Left lung (tissue), 14 donors: ENCODE measurements at places on chromosomes 7 and 10. TPM values are rescaled to one million over a fixed set of nuclear protein-coding genes. Genes with fewer than 3 reads are reported as not detected.

DNA sequence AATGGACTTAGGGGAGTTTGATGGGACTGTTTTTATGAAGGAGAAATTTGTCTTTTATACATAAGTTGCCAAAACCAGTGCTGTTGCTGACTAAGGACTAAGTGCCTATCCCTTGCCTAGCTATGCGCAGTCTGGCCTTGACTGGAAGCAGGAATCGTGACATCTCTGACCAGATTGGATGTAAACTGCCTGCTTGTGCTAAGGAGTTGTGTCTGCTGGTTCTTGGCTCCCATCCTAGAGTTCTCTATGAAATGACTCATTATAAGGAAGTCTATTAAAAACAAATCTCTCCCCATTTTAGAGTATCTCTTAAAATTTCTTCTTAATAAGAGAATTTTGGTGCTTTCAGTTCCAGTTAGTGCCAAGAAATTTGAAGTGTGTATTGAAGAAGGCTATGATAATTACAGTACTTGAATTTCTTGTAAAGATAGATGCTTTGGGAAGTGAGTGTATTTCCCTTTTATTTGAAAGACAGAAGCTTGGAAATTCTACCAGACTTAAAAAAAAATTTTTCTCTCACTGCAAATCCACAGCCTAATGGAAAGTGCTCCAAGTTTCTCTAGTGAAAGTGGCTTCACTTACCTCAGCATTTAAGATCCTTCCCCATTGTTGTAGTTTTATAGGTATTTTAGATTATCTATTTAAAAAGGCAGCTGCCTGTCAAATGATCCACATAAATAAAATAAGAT lies 77.6 kb downstream of the BICC1 start:
- no peak overlapping the region for H3K4me3 ChIP-seq
- H3K36me3 ChIP-seq = no peaks in the 10 kb centered on the region
- no peaks in the 10 kb centered on the region for H3K27me3 ChIP-seq
- H3K4me1 ChIP-seq = peaks cover 6% of the 10 kb centered on the region

DNA sequence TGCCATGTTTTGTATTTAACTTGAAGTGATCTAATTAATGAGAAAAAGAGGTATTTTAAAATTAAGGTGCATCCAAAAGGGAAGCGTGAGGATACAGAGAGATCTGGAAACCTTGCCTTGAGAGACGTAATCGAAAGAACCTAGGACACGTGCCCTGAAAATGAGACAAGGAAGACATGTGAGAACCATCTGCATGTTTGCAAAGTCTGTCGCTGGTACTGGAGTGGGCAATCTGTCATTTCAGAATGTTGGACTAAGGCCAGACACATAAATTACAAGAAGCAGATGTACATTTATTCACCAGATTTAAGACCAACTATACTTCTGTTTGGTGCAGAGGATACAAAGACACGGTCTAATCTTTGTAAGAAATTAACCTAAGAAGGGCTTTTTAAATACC lies 9.2 kb downstream of the AGR2 start:
- DNase-seq = no peak
- H3K36me3 ChIP-seq = no peaks in the 10 kb centered on the region
- H3K4me3 ChIP-seq = no peak overlapping the region
- H3K27ac ChIP-seq = no peak overlapping the region

DNA sequence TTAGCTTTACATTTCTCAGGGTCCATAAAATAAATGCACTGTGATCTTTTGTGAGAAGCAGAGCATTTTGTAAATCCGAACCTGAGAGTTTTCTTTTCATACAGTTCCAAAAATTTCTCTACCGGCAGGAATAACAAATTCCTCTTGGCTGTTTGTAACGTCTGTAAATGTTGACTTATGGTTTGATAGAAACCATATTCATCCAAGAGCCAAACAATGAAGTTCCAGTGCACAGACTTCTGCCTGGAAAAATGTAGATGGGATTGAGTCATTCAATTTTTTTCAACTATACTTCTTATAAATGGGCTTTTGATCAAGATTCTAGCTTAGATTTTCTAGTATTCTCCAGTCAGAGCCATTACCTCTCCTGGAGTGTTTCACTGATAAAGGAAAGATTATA lies 530.6 kb downstream of the TFEC start:
- H3K27me3 ChIP-seq = no peaks in the 10 kb centered on the region
- H3K4me3 ChIP-seq = no peak overlapping the region
- no peaks in the 10 kb centered on the region for H3K36me3 ChIP-seq

- no peak for DNase-seq
- H3K27ac ChIP-seq = no peak overlapping the region
- H3K4me3 ChIP-seq = no peak overlapping the region
- no peaks in the 10 kb centered on the region for H3K27me3 ChIP-seq
- no peaks in the 10 kb centered on the region for H3K36me3 ChIP-seq
These were observed 111.1 kb upstream of the AFAP1L2 start for GRCh38 chr10:114515298-114515914.

The PVRIG gene
- 0.41 TPM for total RNA-seq

The ANXA8 gene
- 7.7 TPM for total RNA-seq

The ZNF804B gene
- not detected for total RNA-seq
